ENCODE measurements at places on chromosomes 13 and 19.

DNA sequence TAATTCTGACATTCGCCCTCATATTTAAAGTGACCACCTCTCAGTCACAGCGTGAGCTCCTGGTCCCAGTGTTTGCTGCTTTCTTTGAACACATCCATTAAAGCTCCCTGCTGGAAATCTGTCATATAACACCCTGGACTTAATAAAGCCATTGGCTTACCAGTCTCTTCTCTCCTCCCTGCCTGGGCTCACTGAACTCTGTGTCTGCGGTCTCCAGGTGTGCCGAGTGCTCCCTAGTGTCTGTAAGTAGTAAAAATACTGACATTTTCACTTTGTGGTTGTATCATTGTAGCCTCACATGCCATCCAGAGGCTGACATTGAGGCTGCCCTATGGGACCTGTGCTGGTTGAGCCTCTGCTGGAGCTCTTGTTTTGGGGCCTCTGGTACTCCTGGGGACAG, 2.6 kb upstream of the PSG11 start:
- DNase-seq: no peak

- DNase-seq: no peak
Measured at GRCh38 chr13:41457589-41458186, 338 bp downstream of the RGCC start.

- no peak for DNase-seq
Measured at GRCh38 chr13:91400063-91400399, 1.6 kb downstream of the GPC5 start.

DNA sequence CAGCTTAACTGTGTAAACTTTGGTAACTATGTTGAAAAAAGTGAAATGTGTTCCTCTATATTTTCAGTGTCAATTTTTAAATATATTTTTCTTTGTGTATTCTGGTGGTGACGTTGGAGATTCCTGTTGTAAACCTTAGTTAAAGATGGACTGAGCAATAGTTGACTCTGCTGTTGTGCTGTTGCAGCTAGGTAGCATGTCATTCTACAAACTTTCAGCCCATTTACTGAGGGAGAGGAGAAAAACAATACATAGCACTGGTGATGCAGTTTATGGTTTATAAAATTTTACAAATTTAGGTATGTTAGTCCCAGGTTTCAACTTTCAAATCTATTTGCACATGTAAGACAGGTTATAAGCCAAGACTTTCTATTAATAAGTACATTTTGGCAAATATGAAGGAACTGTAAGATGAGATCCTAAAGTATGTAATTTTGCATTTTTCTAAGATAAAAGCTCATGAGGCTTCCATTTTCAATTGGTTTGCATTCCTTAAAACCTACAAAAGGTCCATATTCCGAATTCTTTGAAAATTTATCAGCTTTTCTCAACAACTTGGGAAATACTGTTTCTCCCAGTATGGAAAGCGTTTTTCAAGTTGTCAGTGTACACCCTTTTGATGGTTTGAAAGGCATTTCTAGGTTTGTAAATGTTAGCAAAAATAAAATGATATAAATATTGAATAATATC, 1.5 kb downstream of the NDFIP2 start:
- peak; percentile 6 for DNase-seq

GRCh38 chr13:48749699-48750473, 96.2 kb downstream of the CYSLTR2 start:
- no peak for DNase-seq

DNA sequence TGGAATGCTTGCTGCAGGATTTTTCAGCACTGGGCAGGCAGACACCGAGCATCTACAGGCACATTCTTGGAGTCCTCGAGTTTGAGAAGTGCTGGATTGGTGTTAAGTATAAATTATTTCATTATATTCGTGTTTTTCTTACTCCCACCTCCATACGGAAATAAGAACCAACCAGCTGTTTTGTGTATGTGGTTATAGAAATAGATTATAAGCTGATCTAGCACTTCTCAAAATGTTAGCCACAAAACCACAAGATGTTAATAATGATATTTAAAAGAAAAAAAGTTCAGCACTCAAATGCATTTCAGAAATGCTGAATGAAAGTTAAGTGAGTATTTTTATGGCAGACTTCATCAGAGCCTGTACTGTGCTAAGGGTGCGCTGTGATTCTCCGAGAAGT, 24.0 kb upstream of the TEX29 start:
- no peak for DNase-seq

DNA sequence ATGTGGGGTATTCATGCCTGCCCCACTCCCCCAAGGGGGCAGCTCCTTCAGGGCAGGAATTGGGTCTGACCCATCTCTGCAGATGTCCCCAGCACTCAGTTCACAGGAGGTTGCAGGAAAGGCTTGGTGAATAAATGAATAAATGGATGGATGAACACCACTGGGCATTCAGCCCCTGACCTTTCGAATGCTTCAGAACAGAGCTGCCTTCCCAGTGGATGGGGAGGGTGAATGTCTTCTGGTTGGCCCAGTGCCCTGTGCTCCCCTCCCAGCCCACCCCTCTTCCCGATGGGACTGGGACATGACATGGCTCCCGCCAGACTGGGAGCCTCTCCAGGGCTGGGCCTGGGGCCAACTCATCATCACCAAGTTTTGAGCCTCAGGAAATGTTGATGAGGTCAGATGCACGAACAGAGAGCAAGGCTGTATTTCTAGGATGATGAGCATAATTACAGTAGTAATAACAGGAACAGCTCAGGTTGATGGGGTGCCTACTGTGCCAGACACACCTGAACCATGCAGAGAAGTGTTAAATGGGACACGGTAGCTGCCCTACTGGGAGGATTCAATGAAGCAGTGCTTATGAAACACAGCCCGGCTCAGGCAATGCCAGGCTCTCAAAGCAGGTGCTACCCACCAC, 25.7 kb downstream of the VRK3 start:
- no peak for DNase-seq

DNA sequence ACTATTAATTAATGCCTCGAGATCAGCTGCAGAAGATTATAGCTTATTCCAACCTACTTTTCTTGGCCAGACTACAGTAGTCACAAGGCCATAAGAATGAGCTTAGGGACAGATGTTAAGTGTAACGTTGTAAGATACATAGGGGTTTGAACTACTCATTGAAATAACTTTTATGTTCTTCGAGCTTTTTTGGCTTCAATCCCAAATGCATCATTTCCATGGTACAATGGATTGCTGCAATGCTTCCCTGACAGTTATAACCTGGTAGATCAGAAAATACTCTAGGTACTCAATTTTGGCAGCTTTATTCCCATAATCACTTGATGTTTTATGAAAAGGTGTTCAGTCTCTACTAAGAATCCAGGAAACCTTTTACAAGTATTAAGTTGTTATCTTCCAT, 2216.7 kb upstream of the PCDH20 start:
- DNase-seq: no peak

DNA sequence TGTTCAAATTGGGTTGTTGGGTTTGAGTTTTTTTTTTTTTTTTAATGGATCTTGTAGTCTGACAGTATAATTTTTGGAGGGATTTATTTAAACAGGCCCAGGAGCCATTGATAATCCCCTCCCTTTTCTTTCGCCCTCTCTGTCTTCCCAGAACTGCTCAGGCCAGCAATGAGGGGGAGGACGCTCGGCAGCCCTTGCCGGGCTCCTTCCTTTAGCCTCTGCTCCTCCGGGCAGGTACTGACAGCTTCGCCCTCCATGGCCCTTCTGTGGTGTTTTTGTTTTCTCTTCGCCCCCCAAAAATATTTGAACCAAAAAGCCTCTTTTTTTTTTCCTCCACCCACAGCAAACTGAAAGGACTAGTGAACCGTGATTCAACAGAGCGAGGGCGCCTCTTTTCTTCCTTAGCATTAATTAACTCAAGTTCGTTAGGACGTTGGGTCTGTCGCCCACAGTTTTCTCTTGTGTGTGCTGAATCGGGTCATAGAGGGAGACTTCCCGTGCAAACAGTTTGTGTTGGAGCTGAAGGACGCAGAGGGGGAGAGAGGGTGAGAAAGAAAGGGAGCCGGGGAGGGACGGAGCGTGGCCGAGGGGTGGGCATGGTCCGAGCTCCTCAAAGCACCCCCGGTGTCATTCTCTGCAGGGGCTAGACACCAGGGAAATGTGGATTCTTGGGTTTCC, 21.5 kb downstream of the NFIX start:
- DNase-seq: no peak

- no peak for DNase-seq
Measured at GRCh38 chr13:102970542-102970941, 95.7 kb downstream of the SLC10A2 start.

GRCh38 chr13:106570299-106570852, 2.4 kb upstream of the ARGLU1 start:
- no peak for DNase-seq

GRCh38 chr19:8148410-8149260, 757 bp downstream of the FBN3 start:
- DNase-seq: no peak

DNA sequence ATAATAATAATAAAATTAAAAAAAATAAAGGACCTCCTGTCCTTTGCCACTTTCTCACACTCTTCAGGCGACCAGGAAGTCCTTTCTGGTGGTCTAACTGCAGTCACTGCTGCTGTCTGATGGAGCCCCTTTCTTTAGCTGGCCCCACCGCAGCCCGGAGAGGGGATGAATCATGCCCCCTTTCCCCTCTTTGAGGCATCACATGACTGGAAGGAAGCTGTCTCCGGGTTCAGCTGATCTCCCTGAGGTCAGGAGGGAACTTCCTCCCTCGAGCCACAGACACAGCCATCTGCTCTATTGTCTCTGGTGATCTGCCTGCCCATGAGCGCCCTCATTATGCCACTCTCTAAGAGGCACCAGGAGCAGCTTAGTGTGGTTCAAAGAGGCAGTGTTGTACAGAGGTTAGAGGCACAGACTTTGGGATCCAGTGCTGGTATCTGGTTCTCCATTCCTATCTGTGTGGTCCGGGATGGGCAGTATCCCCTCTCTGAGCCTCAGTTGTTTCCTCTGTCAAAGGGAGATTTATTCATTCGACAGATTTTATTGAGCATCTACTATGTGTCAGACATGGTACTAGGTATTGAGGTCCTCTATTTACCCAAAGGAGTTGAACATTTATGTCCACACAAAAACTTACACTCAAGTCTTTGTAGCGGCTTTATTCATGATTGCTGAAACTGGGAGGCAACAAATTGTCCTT, 30.0 kb downstream of the VAV1 start:
- peak; percentile 98 for DNase-seq

GRCh38 chr19:54193011-54193410, 1.9 kb downstream of the TSEN34 start:
- DNase-seq: no peak

DNA sequence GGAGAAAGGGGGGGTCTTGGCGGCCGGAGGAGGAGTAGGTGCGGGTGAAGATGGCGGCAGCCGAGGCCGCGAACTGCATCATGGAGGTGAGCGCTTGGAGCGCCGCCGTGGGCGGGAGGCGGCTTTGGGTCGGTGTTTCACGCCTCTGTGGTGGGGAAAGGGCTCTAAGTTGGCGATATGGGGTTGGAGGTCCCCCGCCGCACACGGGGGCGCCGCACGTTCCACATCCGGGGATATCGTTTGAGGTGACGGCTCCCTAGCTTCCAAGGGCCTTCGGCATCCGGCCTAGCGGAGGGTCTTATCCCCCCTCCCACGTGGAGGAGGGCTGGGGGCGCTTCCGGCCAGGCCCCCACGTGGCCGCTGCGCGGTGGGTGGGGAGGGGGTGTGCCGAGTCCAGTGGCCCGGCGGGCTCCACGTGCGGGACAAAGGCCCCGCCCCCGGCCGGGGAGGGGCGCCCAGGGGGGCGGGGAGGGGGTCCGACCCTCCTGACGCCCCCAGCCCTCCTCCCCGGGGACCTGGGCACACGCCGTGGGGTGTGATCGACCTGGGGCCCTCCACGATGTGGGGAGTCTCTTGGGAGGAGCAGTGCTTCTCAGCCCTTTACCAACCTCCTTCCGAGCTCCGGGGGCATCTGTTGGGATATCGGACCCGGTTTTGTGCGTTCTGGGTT, at the start of gene PRMT1:
Gene PRMT1 (plus strand): TSS at position 41 of the 670 bp plus-strand sequence. CDS start 10 bp downstream, at position 51.
- no peak for DNase-seq

GRCh38 chr13:20699715-20700114, 3.8 kb upstream of the IL17D start:
- no peak for DNase-seq

- DNase-seq: no peak
Measured at GRCh38 chr13:98874029-98874397, 103.9 kb downstream of the DOCK9 start.

DNA sequence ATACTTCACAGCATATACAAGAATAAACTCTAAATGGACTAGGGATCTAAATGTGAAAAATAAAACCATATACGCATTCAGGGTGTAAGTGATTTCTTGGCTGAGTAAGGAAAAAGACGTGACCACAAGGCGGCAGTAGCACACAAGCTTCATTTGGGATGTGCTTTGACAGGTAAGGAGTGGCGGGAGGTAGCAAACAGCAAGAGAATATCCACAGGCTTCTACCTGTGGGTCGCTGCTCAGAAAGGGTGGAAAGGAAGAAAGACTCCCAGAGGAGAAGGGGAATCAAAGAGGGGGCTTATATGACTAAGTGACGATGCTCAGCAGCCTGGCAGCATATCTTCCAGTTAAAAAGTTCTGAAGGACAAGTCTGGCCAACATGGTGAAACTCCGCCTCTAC, 2.5 kb upstream of the ZNF121 start:
- DNase-seq: peak; percentile 82

GRCh38 chr13:30093236-30093635, 214.1 kb downstream of the KATNAL1 start:
- no peak for DNase-seq

- no peak for DNase-seq
Measured at GRCh38 chr13:113015826-113016525, 47.0 kb downstream of the MCF2L start.

DNA sequence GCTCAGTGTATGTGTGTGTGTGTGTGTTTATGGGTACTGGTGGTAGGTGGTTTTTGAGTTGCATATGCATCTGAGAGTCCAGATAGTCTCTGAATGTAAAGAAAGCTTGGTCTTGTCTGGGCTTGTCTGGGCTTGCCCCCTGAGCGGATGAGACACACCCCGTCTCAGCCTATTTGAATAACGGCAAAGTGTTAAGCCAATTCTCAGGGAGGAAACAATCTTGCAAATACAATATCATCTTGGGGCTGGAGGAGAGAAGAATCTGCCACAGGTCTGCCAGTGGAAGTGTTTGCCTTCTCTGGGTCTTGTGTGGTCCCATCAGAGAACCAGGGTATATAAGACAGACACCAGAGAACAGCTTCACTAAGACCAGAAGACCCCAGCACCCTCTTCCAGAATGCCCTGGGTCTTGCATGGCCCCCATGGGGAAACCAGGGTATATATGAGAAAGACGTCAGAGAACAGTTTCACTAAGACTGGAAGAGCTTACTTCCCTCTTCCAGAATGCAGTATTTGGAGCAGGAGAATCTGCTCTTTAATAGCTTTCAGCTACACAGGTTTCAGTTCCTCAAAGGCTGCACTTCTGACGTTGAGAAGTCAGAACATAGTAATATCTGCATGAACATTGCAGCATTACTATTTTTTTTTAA, 13.3 kb downstream of the CD70 start:
- no peak for DNase-seq

- DNase-seq: no peak
Measured at GRCh38 chr19:46812977-46813838, 24.8 kb upstream of the SLC1A5 start.
